ENCODE measurements at places on chromosomes 2 and 18.

DNA sequence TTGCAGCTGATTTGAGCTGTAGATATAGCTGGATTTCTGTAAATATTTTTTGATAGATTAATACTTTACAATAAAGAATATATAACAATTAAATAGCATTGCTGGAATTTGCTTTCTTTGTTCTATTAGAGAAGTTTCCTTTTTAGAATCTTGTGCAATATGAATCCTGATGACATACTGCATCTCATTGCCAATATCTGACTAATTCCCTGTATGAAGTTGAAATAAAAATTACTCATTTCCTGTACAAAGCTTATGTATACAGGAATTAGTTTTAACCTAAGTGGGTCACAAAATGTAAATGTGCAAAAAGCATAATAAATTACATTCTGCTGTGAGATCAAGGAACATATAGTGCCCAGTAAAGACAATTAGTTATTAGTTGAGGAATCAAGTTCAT is 72.8 kb upstream of the TMEFF2 start:
- DNase-seq = no peak

DNA sequence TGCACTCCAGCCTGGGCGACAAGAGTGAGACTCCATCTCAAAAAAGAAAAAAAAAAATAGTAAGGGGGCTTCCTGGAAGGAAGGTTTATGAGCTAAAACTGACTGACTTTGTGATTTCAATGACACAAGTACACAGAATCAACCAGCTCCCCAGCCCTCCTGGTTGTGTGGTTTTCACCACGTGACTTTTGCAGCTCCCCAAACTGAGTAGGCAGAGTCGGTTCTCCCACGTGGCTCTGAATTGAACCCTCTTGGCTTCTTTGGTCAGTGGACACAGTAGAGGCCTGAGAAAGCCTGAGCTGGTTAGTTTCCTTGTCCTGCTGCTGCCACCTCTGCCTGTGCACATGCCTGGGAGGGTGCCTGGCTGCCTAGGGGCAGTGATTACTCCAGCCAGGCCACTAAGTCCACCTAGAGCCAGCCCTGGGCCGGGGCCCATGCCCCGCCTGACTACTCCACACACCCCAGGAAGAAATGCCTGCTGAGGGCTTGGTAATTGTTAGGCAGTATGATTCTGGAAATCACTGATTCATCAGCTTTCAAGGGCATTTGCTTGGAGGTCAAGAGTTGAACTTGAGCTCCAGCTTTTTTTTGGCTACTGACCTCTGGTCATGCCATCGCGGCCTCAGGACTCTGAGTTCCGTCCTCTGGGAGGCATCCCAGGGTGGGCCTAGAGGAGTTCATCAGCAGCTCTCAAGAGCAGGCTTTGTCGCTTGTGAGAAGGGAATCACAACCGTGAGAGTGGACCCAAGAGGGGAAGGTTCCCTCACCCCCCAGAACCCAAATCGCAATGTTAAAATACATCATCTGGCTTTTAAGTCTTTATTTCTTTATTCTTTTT is 431.9 kb upstream of the HS6ST1 start:
- no peak for DNase-seq

- DNase-seq = no peak
These were observed 129.3 kb upstream of the CTAGE1 start for GRCh38 chr18:22546905-22547570.

DNA sequence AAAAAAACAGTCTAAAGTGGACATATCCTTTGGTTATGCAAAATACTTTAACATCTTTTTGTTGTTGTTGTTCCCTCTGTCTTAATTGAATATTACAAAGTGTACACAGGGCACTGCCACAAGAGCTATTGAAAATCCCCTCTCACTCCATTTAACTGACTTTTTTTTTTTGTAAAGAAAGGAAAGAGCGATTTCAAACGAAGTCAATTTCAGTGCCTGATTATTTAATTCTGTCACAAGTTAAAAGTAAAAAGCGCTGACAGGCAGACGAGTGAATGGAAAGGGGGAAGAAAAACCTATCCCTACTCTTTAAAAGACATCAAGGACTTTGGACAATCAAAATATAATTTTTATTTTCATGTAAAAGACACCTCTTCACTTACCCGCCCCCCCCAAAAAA is 1.9 kb downstream of the FIGN start:
- DNase-seq = no peak

DNA sequence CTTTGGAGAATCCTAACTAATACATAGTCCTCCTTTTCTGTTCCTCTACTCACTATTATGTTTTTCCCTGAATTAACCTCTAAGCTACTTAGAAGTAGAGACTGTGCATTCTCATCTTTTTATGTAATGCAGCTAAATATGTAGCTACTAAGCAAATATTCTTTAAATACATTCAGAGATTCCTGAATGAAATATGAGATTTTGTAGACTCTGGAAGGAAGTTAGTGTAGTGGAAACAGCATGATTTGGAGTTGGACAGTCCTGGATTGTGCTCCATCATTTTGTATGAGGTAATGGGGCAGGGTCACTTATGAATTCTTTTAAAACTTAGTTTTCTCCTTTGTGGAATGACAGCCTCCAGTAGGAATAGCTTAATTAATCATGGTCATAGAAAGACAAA is 24.7 kb upstream of the NT5C1B start:
- no peak for DNase-seq

DNA sequence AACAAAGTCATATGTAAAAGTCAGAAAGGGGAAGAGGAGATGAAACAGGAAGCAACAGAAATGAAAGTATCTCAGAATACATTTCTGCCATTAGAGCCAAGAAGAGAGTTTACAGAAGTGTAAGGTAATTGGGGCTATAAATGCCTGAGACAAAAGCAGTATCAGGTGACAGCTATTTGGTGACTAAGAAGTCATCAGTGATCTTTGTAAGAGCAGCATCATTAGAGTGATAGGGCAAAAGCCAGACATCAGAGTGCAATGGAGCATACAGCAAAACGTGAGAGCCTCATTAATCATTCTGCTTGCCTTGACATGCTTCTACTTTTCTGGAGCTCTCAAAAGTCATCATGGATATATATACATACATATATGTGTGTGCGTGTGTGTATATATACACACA is 804.7 kb upstream of the PIK3C3 start:
- no peak for DNase-seq

DNA sequence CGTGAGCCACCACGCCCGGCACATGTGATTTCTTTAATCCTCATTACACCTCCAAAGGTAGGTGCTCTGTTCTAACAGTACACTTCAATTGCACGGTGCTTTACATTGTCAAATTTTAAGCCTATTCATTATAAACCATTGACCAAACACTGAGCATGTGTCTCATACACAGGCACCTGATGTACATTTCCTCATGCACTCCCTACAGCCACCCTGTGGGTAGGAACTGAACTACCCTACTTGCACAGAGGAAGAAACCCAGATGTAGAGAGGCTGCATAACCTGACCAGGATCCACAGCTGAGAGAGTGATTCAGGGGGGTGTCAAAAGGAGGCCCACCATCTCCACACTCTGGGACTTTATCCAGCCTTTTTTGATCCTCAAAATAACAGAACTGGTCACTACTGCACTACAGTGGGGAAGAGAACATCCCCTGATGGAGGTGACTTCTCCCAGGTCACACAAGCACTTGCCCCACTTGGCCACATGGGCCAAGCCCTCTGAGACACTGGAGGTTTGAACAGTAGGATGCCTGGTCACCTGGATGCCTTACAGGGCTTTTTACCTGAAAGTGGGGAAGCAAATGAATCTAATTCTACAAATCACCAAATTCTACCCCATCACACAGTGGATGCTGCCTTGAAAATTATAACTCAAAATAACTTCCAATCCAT is 6.9 kb upstream of the DPYSL5 start:
- DNase-seq = no peak

GRCh38 chr2:115606350-115606749 is 1163.9 kb downstream of the DPP10 start:
- DNase-seq = no peak

DNA sequence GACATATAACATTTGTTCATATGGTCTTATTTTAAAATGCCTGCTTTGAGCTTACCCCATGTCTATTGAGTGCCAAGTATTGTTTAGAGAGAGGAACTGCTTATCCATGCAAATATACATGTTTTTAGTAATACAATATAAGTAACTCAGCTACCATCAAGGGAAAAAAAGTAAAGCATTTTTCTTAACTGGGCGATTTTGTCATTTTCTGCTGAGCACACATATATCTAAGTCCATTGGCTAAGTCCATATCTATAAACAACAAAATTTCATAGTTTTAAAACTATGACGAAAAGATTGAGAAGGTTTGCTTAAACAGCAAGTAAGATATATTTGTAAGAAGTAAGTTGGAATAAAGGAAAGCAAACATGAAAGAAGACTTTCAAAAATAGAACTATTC is 82.7 kb downstream of the CALCRL start:
- DNase-seq = no peak

- no peak for DNase-seq
These were observed 4.0 kb upstream of the BCL11A start for GRCh38 chr2:60557486-60557864.

DNA sequence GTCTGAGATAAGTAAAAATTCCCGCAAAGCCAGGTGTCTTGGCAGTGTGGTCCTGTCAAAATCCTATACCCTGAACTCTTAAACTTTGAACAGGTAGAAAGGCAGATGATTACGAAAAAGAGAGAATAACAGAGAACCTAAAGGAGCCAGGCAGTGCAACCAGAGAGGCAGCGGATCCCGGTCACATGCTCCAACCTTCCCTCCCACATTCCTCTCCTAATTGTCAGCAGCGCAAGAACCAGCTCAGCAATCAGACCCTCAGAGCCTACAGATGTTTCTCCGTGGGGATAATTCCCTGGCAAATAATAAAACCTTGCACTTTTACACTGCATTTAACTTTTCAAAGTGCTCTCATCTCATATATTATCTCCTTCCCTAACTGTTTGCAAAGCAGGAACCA is 124.8 kb downstream of the EPHA4 start:
- no peak for DNase-seq

DNA sequence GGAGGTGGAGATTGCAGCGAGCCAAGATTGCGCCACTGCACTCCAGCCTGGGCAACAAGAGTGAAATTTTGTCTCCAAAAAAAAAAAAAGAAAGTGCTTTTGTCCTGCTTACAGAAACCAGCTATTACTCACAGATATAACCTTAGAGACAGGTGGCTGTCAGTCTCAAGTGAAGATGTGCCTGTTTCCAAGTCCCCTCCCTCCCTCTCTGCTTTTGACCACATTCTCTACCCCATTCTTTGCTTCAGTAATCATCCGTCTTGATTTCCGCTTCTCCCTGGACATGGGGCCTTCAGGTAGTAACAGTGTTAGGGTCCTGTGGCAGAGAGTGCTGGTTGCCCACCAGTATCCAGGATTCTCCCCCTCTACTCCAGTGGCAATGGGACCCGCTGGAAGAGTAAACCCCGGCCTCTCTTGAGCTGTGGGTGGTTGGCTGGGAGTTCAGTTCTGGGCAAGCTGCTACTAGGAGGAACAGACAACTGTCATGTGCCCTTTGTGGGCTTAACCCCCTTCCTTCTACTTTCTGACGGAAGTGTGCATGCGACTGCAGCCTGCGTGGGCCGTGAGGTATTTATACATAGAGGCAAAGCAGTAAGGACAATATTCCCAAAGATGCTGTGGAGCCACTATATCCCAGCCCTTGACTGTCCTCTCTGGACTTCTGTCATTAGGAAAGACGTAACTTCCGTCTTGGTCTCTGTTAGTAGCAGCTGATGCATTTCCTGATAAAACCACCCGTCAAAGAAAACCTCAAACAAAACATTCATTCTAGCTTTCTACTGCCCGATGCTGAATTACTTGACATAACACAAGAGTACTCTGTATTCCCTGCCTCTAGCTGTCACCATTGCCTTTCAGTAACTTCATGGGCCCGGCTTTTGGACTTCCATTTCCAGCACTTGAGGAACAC is 17.8 kb downstream of the PDCL3 start:
- peak; percentile 35 for DNase-seq

DNA sequence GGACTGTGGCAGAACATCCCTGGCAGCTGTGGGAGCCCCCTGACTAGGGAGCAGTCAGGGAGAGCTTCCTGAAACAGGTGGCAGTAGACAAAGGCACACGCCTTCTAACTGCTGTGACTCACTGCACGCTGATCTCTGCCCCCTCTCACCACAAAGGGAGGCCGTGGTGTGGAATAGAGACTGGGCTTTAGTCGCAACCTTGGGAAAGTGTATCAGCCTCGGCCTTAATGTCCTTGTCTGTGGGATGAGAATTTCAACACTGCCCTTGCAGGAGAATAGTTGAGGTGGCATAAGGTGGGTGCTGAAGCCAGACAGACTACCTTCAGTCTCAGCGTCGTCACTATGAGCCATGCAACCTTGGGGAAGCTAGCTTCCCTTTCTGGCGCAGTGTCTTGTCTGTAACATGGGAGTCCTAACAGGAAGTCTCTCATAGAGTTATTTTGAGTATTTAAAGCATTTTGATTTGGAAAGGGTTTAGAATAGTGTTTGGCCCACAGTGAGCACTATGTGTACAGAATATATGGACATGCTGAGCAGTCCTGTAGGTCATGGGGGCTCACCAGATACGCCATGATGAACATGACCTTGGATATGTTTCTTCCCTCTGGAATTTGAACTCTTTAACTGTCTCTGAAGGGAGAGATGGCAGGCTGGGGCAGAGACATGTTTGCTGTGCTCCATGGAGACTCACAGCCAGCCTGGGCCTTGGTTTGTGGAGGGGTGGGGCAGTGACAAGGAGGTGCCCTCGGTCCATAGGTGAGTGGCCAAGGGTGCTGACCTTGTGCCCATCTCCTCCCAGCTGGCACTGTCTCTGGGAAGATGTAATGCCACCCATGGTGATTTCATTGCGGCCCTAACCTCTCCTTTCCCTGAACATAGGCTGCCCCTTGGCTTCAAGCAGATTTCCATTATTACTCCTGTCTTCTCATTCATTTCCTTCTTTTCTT is 29.5 kb upstream of the SMAD7 start:
- no peak for DNase-seq

GRCh38 chr2:84526562-84526961 is 10.3 kb downstream of the DNAH6 start:
- DNase-seq = no peak

GRCh38 chr2:40127146-40127545 is 324.7 kb downstream of the SLC8A1 start:
- DNase-seq = no peak

DNA sequence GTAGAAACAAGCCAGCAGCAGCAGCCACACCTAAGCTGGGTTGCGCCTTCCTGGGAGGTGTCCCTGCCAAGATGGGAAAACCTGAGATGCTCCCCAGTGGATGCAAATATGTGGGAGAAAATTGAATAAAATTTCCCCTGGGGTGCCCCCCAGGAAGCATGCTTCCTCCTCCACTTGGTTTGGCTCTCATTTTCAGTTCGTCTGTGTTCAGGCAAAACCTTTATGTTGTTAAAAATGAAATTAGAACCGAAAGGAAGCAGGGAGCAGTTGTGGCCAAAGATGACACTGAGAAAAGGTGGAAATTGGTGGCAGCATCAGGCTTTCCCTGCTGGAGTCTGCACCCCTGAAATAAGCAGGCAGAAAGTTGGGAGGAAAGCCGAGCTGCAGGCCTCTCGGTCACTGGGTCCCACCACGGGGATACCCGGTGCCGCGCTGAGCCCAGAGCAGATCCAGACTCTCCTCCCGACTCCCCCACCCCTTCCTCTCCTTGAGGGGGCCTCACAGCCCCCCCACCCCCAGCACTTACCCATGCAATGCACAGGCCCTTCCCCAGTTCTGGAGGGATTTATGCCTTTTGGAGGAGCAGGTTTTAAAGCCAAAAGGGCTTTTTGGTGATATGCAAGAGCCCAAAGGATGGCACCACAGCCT is 267.7 kb upstream of the SPRED2 start:
- DNase-seq = no peak
